ENCODE measurements at places on chromosomes 3 and 15.

GRCh38 chr3:32435911-32436815 is 44.5 kb downstream of the CMTM7 start:
- H3K27me3 ChIP-seq, result no peaks in the 10 kb centered on the region
- no peaks in the 10 kb centered on the region for H3K36me3 ChIP-seq
- H3K4me3 ChIP-seq, result no peak overlapping the region

GRCh38 chr3:23619705-23620637 is 185.8 kb upstream of the UBE2E1 start:
- peaks cover 9% of the 10 kb centered on the region for H3K4me1 ChIP-seq
- H3K36me3 ChIP-seq, result no peaks in the 10 kb centered on the region
- H3K27me3 ChIP-seq, result no peaks in the 10 kb centered on the region
- DNase-seq, result no peak

DNA sequence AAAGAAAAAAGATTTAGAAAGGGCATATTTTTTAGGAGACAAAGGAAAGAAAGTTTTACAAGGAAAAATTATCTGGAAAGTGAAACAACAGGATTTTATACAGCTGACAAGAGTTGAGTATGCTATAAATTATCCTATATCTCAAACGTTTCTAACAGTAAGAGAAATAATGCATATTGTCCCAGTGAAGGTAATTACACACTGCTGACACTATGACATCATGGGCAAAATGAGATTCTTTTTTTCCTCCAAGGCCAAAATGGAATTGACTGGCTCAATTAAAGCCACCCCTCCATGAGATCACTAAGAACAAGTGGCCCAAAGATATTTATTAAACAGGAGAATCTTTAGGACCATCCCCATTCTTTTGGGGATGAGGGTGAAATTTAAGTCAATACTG is 72.0 kb upstream of the CDIN1 start:
- H3K4me1 ChIP-seq, result no peaks in the 10 kb centered on the region
- H3K36me3 ChIP-seq, result no peaks in the 10 kb centered on the region
- DNase-seq, result no peak

DNA sequence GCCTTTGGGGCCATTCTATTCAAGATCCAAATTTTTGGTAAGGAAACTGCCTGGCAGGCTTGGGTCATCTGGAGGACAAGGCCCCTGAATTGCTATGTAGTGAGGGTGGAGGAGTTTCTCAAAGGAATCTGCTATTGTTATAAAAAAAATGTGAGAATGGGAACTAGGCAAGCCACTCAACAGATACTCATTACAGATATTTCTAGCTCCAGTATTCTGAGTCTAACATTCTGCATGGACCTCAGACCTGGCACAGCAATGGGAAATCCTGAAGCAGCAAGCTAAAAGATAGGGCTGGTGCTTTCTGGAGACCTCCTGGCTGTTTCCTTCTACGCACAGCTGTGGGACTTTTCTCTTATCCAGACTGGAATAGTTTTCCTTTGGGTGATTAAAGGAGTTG is 430.7 kb upstream of the RBMS3 start:
- no peak overlapping the region for H3K4me3 ChIP-seq
- H3K27me3 ChIP-seq, result no peaks in the 10 kb centered on the region
- H3K4me1 ChIP-seq, result no peaks in the 10 kb centered on the region
- DNase-seq, result no peak
- H3K36me3 ChIP-seq, result no peaks in the 10 kb centered on the region
- no peak overlapping the region for H3K27ac ChIP-seq

DNA sequence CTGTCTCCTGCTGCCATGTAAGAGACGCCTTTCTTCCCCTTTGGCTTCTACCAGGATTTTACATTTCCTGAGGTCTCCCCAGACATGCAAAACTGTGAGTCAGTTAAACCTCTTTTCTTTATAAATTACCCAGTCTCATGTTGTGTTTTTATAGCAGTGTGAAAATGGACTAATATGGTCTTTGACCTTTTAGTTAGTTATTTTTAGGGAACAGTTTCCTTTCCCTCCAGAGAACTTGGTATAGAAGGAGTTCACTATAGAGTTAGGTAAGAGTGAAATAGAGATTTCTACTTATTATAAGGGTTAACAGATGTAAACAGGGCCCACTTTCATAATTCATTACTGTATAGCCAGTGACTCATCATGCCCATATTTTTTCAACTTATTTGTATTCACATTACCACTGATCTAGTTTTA is 170.9 kb downstream of the UNC13C start:
- no peak for DNase-seq
- no peak overlapping the region for H3K27ac ChIP-seq

DNA sequence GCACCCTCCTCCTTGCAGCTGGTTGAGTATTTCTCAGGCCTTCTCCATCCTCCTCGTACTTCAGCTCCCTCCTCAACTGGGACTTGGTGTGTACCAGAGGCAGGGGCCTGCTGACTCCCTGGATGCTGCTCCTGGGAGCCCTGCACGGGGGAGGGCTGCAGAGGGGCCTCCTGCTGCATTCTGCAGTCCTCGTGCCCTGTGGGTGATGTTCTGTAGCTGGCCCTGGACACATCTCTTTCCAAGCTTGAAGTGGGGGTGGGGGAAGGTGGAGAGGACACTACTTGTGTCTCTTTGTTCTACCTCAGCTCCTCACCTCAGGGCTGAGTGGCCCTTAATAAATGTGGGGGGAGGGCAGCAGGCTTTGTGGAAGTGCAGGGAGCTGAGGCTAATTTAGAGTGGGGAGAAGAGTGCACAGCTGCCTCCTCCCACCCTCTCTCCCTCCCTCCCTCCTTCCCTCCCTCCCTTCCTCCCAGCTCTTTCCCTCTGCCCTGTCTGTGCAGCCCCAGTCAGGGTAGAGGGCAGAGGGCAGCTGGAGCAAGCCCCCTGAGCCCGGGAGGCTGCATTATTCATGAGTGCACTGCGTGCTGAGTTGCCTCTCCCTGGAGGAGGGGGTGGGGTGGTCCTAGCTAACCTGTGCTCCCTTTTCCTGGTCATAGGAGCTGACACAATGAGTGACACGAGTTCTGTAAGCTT is 3.7 kb upstream of the GRM2 start:
- DNase-seq, result no peak
- H3K27ac ChIP-seq, result no peak overlapping the region
- peaks cover 12% of the 10 kb centered on the region for H3K4me1 ChIP-seq
- no peak overlapping the region for H3K4me3 ChIP-seq

DNA sequence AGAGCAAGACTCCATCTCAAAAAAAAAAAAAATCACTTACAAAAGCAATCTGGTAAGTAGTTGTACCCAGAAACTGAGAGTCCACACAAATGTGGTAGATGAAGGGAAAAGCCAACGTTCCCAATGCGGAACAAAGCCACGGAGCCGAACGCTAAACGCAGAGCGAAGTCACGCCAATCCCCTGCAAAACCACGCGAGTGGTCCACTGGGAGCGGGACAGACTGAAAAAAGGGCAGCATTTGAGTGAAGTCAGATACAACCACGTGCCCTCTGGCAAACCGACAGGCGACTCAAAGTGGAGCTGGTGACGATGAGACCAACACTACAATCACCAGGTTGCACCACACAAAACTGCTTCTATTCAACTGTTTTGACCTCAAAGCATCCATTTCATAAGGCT is 246.1 kb upstream of the LYSMD4 start:
- no peak overlapping the region for H3K27ac ChIP-seq
- no peaks in the 10 kb centered on the region for H3K27me3 ChIP-seq
- H3K4me1 ChIP-seq, result peaks cover 6% of the 10 kb centered on the region
- H3K4me3 ChIP-seq, result no peak overlapping the region
- no peaks in the 10 kb centered on the region for H3K36me3 ChIP-seq
